Activated CD4-positive, alpha-beta T cell treated with anti-CD3 and anti-CD28 coated beads for 48 hours (primary cell): ENCODE measurements at places on chromosomes 6 and 20.
A peak's percentile ranks its signal among the peaks of the same experiment; 100 is the strongest.

GRCh38 chr6:70299456-70299855 is 3.4 kb downstream of the COL9A1 start:
- DNase-seq, result no peak

GRCh38 chr20:58469616-58470015 is 45.6 kb downstream of the APCDD1L start:
- DNase-seq, result no peak

GRCh38 chr6:41200296-41200900 is 551 bp downstream of the TREML2 start:
- DNase-seq, result peak; percentile 61

- no peak for DNase-seq
These were observed 9.5 kb downstream of the CDC5L start for GRCh38 chr6:44396968-44397367.

- DNase-seq, result no peak
These were observed 18.7 kb downstream of the HLA-DMB start for GRCh38 chr6:32922083-32922482.

GRCh38 chr6:45423111-45423823 is 45.5 kb upstream of the SUPT3H start:
- peak; percentile 56 for DNase-seq

GRCh38 chr6:121434037-121434770 is 1.2 kb upstream of the GJA1 start:
- DNase-seq, result no peak

- DNase-seq, result no peak
These were observed 229.2 kb downstream of the PHF3 start for GRCh38 chr6:63864671-63865318.

GRCh38 chr6:56807989-56808337 is 146.9 kb upstream of the BEND6 start:
- DNase-seq, result no peak

- DNase-seq, result no peak
These were observed 7.8 kb upstream of the NCOA3 start for GRCh38 chr20:47493963-47494293.

GRCh38 chr6:36985417-36985807 is 584 bp downstream of the MTCH1 start:
- DNase-seq, result no peak
